ENCODE measurements at places on chromosomes 1 and 21. TPM values are rescaled to one million over a fixed set of nuclear protein-coding genes. Genes with fewer than 3 reads are reported as not detected.

The C1orf50 gene
- 3.7 TPM for total RNA-seq

DNA sequence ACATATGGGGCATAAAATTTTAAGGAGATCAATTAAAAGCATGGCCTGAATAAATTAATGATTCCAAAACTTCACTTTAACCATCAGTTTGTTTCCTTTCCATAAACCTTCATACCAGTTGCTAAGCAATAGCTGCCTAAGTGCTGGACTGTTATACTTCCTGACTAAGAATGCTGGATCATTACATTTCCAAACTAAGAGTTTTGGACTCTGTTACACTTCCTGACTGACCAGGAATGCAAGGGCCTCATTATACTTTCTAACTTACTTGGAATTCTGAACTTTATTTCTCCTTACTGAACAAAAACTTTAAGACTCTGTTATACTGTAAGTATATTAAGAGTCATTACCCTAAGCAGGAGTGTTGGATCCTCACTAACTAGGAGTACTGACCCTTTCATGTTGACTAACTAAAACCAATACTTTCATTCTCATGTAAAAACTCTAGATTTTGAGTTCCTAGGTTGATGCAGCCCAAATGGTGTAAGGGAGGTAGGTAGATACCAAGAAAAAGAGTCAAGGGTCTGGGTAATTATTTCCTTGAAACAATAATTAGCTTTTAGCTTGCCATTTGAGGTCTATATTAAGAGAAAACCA is 118.2 kb downstream of the FAF1 start:
- H3K4me1 ChIP-seq, result no peaks in the 10 kb centered on the region
- no peaks in the 10 kb centered on the region for H3K27me3 ChIP-seq
- no peak overlapping the region for H3K27ac ChIP-seq
- no peak overlapping the region for H3K4me3 ChIP-seq

DNA sequence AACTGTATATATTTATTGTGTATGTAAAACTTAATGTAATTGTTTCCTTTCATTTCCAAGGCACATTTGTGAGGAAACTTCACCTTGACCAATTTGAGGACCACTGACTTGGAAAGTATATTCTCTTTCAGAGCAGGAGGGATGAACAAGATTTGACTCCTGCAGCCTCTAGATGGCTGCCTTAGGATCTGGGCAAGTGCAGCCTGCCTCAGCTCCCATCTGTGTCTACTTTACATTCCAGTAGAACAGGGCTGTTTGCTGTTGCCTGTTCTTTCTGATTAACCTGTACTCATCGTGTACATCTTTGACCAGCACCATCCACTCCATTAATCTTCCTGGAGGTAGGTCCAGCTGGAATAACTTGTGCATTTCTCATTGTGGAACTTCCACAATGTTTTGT is 312.8 kb downstream of the HLX start:
- no peaks in the 10 kb centered on the region for H3K4me1 ChIP-seq
- H3K36me3 ChIP-seq, result no peaks in the 10 kb centered on the region
- DNase-seq, result no peak

DNA sequence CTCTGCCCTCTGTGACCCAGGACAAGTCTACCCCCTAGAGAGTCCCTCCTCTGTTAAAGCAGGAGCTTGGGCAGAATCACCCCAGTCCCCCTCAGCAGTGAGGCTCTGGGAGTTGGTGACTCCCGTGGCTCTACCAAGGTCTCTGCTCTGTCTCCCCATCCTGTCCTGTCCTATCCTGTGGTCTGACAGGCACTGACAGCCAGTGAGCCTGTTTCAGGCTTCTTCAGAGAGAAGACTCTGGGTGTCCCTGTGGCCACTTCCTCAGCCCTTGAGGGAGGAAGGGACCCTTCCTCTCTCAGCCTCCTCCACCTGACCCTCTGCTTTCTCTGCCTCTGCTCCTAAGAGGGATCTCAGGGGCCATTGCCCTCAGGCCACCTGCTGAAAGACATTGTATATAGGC is 148.7 kb downstream of the FCRL5 start:
- DNase-seq, result no peak
- no peak overlapping the region for H3K27ac ChIP-seq
- no peaks in the 10 kb centered on the region for H3K27me3 ChIP-seq

DNA sequence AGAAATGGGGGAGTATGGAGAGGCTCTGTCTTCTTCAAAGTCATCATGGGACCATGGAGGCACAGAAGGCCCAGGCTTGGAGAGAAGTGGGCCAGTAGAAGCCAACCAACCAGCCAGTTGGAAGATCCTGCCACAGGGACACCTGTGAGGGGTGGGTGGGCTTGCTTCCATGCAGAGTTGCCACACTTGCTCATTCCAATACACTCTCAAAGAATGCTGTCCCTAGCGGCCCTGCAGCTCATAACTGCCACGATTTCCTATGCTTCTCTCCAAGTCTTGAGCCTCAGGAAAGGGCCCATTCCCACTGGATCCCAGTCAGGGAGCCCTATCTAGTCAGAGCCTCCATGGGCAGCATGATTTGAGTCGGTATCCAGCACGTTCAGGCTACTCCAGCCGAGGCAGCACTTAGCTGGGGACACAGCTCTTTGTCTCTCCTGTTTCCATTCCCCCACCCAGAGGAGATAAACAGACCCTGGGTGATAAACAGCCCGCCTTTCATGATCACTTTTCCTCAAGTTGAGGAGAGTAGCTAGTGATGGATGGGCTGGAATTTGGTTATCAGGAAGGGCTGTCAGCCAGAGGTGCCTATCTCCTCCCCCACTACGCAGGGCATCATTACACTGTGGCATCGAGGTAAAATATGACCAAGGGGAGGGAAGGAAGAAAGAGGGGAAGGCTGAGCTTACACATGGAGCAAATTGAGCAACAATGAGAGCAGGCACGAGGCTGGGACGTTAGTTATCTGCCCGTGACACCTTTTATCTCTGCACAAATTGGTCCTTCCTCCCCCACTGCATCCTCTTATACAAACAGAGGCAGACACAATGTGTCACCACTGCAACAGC is 64.6 kb downstream of the ERI3 start:
- H3K4me3 ChIP-seq, result no peak overlapping the region
- no peaks in the 10 kb centered on the region for H3K4me1 ChIP-seq
- H3K27me3 ChIP-seq, result no peaks in the 10 kb centered on the region
- no peak overlapping the region for H3K27ac ChIP-seq
- no peaks in the 10 kb centered on the region for H3K36me3 ChIP-seq

The ITLN2 gene
- total RNA-seq, result not detected

DNA sequence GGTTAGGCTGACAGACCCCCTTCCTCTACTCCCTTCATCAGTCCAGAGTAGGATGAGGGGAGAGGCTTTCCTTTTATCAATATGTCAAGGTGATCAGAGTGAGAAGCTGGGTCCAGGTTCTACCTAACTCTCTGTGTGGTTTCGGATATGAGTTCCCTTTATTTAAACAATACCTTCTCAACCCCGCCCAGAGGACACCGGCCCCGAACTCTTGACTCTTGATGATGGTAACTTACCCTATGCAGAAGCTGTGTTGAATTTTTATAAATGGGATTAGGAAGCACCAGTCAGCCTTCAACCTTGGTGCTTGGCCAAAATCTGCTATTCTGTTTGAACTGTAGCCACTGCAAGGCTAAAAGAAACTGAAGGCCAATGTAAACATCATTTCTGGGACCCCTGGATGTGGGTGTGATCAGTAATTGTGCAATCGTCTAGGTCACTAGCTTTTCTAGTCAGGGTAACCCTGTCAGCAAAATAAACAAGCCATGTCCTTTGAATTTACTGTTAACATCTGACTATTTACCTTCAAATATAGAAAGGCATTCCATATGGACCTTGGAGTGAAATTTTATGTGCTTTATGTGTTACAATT is 398.3 kb downstream of the SEC16B start:
- H3K27ac ChIP-seq, result no peak overlapping the region
- peaks cover 3% of the 10 kb centered on the region for H3K4me1 ChIP-seq
- H3K4me3 ChIP-seq, result no peak overlapping the region
- H3K27me3 ChIP-seq, result no peaks in the 10 kb centered on the region
- no peaks in the 10 kb centered on the region for H3K36me3 ChIP-seq

DNA sequence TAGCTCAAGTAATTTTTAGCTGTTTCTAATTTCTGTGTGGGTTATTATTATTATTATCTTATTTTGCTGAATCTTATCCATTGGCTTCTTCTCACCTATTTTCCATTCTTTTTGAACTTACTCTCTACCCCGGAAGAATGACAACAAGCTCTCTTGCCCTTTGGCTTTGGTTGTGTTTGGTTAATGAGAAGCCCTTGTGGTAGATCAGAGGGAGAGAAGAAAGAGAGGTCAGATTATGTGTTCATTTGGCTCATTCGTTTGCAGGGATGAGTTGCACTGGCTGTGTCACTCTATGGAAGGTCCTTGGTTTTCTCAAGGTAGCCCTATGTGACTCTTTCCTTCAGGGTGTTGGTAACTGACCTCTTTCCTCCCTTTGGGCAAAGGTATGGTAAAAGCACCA is 391.9 kb downstream of the LMO4 start:
- no peak overlapping the region for H3K4me3 ChIP-seq
- no peaks in the 10 kb centered on the region for H3K36me3 ChIP-seq
- H3K27me3 ChIP-seq, result no peaks in the 10 kb centered on the region
- peaks cover 3% of the 10 kb centered on the region for H3K4me1 ChIP-seq
- H3K27ac ChIP-seq, result no peak overlapping the region

GRCh38 chr1:55071477-55071876 is 32.1 kb downstream of the PCSK9 start:
- H3K4me3 ChIP-seq, result no peak overlapping the region
- H3K36me3 ChIP-seq, result peaks cover 4% of the 10 kb centered on the region
- DNase-seq, result no peak
- H3K27me3 ChIP-seq, result no peaks in the 10 kb centered on the region
- no peak overlapping the region for H3K27ac ChIP-seq
- H3K4me1 ChIP-seq, result no peaks in the 10 kb centered on the region

DNA sequence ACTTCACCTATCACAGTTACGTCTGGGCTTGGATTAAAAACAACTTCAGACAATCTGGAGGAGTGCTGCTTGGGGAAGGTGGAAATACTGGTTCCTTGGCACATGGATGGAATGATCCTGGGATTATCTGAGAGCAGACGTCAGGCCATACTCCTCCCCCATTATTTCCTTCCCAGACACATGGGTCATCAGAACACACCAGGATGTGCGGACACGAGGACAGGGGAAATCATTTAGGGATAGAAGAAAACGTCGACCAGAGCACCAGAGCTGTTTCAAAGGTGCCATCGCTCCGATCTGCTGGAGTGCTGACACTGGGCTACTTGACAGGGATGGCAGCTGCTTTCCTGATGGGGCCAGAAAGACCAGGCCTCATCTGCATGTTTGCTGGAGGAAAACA is 31.8 kb upstream of the ANGPTL7 start:
- H3K36me3 ChIP-seq, result peaks cover 46% of the 10 kb centered on the region
- H3K27ac ChIP-seq, result no peak overlapping the region
- H3K4me1 ChIP-seq, result peaks cover 11% of the 10 kb centered on the region
- DNase-seq, result no peak
- H3K4me3 ChIP-seq, result no peak overlapping the region

DNA sequence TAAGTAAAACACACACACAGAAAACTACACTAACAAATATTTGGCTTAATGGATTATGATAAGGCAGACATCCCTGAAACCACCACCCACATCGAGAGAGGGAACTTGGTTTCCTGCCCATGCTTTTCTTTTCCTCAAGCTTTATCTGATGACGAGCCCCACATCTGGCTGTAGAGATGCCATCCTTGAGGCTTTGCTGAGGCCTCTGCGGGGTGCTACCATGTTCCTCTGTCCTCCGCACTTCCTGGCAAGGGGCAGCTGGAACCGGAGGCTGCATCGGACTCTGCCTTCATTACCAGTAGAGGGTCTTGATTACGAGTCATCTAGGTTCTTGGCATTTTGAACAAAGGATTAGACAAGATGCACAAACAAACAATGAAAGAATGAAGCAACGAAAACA is 21.7 kb upstream of the C1orf174 start:
- no peak for DNase-seq
- peaks cover 3% of the 10 kb centered on the region for H3K4me1 ChIP-seq
- H3K4me3 ChIP-seq, result no peak overlapping the region
- no peak overlapping the region for H3K27ac ChIP-seq
- H3K27me3 ChIP-seq, result peaks cover 11% of the 10 kb centered on the region

- no peaks in the 10 kb centered on the region for H3K36me3 ChIP-seq
- peaks cover 23% of the 10 kb centered on the region for H3K4me1 ChIP-seq
- no peak overlapping the region for H3K4me3 ChIP-seq
- DNase-seq, result no peak
Measured at GRCh38 chr1:8174807-8175206, 143.1 kb upstream of the SLC45A1 start.

The COL16A1 gene
- total RNA-seq, result 229 TPM

- H3K4me1 ChIP-seq, result peaks cover 30% of the 10 kb centered on the region
- H3K27me3 ChIP-seq, result no peaks in the 10 kb centered on the region
- DNase-seq, result no peak
- no peak overlapping the region for H3K27ac ChIP-seq
- H3K36me3 ChIP-seq, result no peaks in the 10 kb centered on the region
Measured at GRCh38 chr1:55209247-55209646, 5.9 kb downstream of the USP24 start.

- H3K27ac ChIP-seq, result no peak overlapping the region
- no peaks in the 10 kb centered on the region for H3K36me3 ChIP-seq
- H3K27me3 ChIP-seq, result no peaks in the 10 kb centered on the region
- no peaks in the 10 kb centered on the region for H3K4me1 ChIP-seq
- no peak overlapping the region for H3K4me3 ChIP-seq
Measured at GRCh38 chr1:64826991-64827390, 82.1 kb downstream of the RAVER2 start.

DNA sequence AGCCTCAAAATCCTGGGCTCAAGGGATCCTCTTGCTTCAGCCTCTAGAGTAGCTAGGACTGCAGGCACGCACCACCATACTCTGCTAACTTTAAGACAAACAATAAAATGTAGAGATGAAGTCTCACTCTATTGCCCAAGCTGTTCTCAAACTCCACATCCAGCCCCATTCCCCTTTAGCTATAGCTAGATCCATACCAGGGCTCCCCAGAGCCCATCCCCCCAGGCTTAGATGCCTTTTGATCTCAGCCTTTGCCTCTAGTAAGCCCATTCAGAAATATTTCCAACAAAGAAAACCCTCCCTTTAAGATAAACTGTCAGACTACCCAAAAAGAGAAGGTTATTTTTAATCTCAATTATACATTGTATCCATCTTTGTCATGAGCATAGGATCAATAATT is 325.4 kb downstream of the CHRM3 start:
- H3K27me3 ChIP-seq, result no peaks in the 10 kb centered on the region
- H3K36me3 ChIP-seq, result no peaks in the 10 kb centered on the region
- no peaks in the 10 kb centered on the region for H3K4me1 ChIP-seq

GRCh38 chr21:45836694-45837670 is 144.6 kb upstream of the COL6A1 start:
- H3K27ac ChIP-seq, result no peak overlapping the region
- H3K4me3 ChIP-seq, result no peak overlapping the region
- no peaks in the 10 kb centered on the region for H3K4me1 ChIP-seq
- no peaks in the 10 kb centered on the region for H3K36me3 ChIP-seq

- no peak overlapping the region for H3K4me3 ChIP-seq
- H3K27me3 ChIP-seq, result no peaks in the 10 kb centered on the region
- H3K27ac ChIP-seq, result no peak overlapping the region
Measured at GRCh38 chr1:225388372-225388771, 39.5 kb downstream of the LBR start.

The BCL2L15 gene
- total RNA-seq, result 0.22 TPM

The PPIAL4G gene
- total RNA-seq, result not detected

- DNase-seq, result peak; percentile 22
- peak overlapping the region; percentile 94 for H3K4me3 ChIP-seq
- no peaks in the 10 kb centered on the region for H3K4me1 ChIP-seq
- H3K27ac ChIP-seq, result peak overlapping the region; percentile 99
- no peaks in the 10 kb centered on the region for H3K36me3 ChIP-seq
Measured at GRCh38 chr1:61742620-61743430, 545 bp downstream of the PATJ start.

- H3K4me3 ChIP-seq, result peak overlapping the region; percentile 96
- H3K27ac ChIP-seq, result no peak overlapping the region
- H3K36me3 ChIP-seq, result no peaks in the 10 kb centered on the region
- no peaks in the 10 kb centered on the region for H3K27me3 ChIP-seq
- DNase-seq, result no peak
Measured at GRCh38 chr1:226871636-226872327, 1.4 kb downstream of the PSEN2 start.

The AGPAT3 gene
- 33.3 TPM for total RNA-seq

Data from tibial nerve (tissue), 4 donors.